ENCODE measurements at places on chromosomes 11 and 22.
A peak's percentile ranks its signal among the peaks of the same experiment; 100 is the strongest.

- no peak for DNase-seq
Measured at GRCh38 chr11:111945198-111945597, 8.1 kb downstream of the DIXDC1 start.

DNA sequence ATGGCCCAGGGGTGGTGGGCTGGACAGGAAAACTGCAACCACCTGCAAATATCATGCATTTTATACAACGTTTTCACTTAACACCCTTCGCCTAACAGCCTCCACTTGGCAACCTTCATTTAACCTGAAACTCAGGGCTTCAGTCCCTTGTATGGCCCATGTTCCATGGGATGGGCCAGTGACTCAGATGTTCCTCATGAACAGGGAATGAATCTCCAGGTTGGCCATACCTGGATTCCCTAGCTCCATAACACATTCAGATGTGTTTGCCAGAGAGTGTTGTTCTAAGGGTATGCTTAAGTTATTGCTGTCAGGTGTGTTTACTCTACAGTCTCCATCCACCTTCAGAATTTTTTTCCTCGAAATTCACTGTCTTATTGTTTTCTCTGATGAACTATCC, 316.9 kb downstream of the JRKL start:
- DNase-seq, result no peak

DNA sequence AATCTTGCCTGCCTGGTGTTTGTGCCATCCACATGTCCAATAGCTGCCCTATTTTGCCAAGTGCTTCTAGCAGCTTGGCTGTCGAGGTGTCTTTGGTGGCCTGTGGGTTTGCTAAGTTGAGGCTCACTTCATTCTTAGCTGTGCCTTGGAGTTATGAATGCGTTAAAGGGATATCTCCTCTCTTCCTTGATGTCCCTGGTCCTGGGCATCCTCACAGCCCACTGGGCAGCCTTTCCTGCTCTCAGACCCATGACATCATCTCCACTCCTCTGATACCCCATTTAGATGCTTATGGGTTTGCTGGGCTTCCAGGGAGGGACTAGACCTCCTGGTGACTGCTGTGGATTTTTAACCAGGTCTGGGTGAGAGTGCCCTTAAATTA, 1.3 kb downstream of the LDLRAD3 start:
- DNase-seq, result peak; percentile 41

- DNase-seq, result no peak
Measured at GRCh38 chr11:1696608-1697570, at the start of gene KRTAP5-6. KRTAP5-6 (plus strand) TSS chr11:1697195; CDS start chr11:1697246, 51 bp downstream.

GRCh38 chr22:37763012-37763411, 44.7 kb upstream of the GCAT start:
- no peak for DNase-seq

DNA sequence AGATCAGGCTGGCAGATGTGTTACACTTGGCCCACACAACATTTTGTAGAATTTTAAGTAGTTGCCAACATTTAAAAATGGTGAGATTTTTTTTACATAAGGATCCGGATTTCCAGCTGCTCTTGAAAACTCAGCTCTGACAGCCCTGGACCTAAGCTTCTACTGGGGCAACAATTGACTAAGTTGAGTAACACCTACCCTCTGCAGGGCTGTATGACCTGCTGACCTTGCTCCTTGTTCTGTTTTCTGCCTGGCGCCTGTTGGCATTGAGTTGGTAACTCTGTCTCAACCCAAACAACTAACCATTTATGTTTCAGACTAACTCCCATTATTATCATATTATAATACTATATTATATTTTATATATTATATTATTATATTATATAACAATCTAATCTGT, 21.1 kb upstream of the LRRC55 start:
- no peak for DNase-seq

- no peak for DNase-seq
Measured at GRCh38 chr22:35226958-35227647, 30.2 kb upstream of the HMGXB4 start.

DNA sequence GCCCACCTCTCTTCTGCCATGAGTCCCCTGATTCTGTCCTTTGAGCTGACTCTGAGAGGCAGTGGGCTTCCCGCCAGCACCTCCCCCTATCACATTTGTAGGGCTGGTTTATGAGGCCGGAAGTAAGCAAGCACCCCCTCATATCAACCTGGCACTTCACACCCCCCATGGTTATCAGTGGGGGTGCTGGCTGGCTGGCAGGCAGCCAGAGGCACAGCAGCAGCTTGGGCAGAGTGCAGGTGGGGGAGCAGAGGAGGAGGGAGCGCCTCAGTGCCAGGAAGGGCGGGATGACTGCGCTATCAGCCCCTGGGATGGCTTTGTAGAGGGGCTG, 22.9 kb upstream of the CHRM4 start:
- DNase-seq, result no peak
